ENCODE measurements at places on chromosomes 5 and 9. TPM values are rescaled to one million over a fixed set of nuclear protein-coding genes. Genes with fewer than 3 reads are reported as not detected.
A peak's percentile ranks its signal among the peaks of the same experiment; 100 is the strongest.

GRCh38 chr9:114051281-114051680 lies 26.8 kb downstream of the AMBP start:
- DNase-seq, result no peak

The FOXD4L3 gene
- total RNA-seq, result not detected

The PCDHA9 gene
- total RNA-seq, result 1.7 TPM

DNA sequence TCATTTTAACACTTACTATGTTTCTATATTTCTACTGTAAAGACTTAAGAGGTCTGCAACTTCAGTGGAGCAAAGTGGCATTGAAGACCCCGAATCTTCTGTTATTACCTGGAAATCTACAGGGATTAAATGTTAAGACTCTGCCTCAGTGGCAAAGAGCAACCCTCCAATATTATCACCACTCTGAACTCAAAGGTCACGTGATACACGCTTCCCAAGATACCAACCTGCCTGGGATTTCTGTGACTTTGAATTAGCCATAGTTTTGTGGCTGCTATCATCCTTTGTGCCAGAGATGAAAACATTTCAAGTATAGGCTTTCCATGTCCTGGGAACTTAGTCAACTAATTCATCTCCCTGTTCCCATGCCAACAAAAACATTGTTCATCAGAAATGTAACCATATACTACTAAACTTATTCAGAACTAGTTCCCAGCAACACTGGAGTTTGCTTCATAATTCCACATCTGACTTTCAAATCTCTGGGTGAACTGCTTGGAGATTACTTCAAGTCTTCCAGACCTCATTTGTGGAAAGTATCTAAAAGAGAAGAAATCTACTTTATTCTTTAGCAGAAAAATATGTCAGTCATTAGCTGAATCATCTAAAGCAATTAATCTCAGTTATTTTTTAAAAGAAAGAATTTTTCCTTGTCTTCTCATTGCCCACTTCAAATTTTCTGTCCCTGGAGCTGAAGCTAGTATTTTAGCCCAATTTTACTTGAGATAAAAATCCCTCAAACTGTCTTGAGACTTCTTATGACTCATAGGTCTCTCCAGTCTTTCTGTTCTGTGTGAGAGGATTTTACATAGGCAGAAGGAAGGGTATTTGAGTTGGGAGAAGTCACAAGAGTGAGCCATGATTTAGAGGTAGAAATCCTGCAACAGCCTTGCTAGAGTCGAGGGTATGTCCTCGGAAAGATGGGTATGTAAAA lies 83.0 kb downstream of the ZNF462 start:
- DNase-seq, result no peak

The FGF1 gene
- total RNA-seq, result 0.73 TPM

The ANKRD31 gene
- 0.13 TPM for total RNA-seq

GRCh38 chr9:69130456-69131441 lies 43.3 kb upstream of the TJP2 start:
- peak; percentile 79 for DNase-seq

The LCN15 gene
- total RNA-seq, result not detected

DNA sequence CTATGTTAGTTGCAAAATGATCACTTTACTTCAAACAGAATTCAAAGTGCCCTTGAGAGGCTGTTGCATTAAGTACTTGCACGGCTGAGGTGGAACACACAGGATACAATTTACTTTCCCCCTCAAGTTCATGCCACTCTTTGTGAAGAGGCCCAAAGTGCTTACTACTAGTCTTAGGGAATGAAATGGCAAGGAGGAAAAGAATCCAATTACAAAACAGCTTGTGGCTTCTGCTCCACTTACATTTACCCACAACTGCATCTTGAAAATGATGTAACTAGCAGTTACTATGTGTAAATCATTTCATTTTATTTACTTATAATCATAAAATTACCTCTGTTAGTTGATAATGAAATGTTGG lies 14.6 kb downstream of the FOXD1 start:
- DNase-seq, result no peak

DNA sequence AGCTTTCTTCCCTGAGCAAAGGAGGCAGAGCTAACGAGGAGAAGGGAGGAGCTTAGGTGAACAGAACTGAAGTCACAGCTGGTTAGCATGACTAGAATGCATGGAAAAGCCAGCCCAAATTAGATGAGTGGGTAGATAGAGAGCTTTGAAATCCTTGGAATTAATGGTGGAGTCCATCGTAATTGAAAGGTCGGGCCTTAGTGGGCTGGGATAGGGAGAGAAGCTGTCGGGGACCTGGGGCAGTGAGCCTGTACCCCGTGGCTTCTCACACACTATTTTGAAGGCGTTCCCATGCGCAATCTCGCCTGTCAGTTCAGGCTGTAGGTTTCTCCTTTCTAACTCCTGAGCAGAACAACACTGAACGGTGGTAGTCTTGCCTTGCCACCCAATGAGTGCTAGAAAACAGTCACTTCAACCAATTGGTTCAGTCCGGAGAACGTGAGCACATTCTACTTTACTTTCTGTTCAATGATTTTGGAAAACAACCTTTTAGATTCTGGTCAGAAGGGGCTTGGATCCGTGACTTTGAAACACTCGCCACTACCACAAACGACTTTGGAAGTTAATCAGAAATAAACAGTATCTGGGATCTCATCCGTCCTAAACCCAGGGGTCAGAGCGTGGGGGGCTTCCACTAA lies 655 bp upstream of the RAI14 start:
- DNase-seq, result no peak

- no peak for DNase-seq
Measured at GRCh38 chr5:67032921-67033664, 163.5 kb downstream of the CD180 start.

The C5orf34 gene
- total RNA-seq, result 1.5 TPM

GRCh38 chr5:54741711-54742110 lies 224.2 kb downstream of the SNX18 start:
- DNase-seq, result no peak

The BHMT gene
- total RNA-seq, result not detected

DNA sequence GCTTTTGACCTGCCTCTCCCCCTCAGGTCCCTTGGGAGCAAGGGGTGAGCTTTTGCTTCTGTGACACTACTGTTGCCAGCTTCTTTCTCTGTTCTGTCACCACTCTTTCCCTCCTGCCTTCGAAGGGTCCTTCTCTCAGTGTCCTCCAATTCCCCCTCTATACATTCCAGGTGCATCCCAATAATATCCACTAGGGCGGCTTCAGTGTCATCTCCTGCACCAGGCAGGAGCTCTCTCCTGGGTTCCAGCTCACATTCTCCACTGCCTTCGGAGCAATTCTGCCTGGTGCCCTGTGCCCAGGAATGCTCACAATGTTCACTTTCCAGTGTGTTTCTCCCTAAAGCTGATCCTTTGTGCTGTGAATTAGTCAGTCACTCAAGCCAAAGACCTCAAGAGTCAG lies 83.9 kb upstream of the CXCL14 start:
- peak; percentile 25 for DNase-seq

The SIGMAR1 gene
- 71.9 TPM for total RNA-seq

DNA sequence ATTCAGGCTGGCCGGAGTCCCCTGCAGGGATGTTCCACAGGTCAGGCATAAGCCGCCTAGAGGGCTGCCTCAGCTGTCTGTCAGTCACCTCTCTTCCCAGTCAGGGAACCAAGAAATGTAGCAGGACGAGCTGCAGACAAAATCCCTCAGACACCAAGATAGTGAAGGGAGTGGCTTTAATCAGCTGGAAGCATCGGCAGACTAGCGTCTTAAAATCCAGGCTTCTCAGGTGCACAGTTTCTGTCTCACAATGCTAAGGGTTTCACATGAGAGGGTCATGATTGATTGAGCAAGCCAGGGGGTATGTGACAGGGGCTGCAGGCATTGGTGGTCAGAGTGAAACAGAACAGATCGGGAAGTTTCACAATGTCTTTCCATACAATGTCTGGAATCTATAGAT lies 247.2 kb downstream of the CDH10 start:
- no peak for DNase-seq

The ANKRD18A gene
- total RNA-seq, result 14.6 TPM

The SLC34A1 gene
- total RNA-seq, result not detected

The MRPL41 gene
- total RNA-seq, result 51.9 TPM

The CCDC192 gene
- not detected for total RNA-seq

The FOXD4L6 gene
- total RNA-seq, result not detected

- no peak for DNase-seq
Measured at GRCh38 chr5:168820874-168821273, 241.7 kb upstream of the PANK3 start.

- no peak for DNase-seq
Measured at GRCh38 chr5:14416621-14417275, 164.8 kb upstream of the OTULINL start.

DNA sequence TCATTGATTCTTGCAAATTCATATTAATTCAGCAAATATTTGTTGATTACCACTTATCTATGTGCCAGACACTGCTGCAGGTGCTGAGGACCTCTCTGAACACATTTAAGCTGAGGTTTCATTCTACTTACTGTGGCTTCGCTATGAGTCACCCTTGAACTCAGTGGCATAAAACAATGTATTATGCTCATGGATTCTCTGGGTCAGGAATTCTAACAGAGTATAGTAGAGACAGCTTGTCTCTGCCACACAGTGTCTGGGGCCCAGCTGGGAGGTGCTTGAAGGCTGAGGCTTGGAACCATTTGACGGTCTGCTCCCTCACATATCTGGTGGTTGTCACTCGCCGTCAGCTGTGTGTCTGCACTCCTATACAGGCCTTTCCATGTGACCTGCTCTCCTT lies 124.3 kb upstream of the NR3C1 start:
- no peak for DNase-seq

- DNase-seq, result no peak
Measured at GRCh38 chr5:163880302-163880701, 374.9 kb downstream of the MAT2B start.

The MTAP gene
- total RNA-seq, result 45.8 TPM

- no peak for DNase-seq
Measured at GRCh38 chr5:73081093-73081492, 39.3 kb upstream of the TMEM171 start.

DNA sequence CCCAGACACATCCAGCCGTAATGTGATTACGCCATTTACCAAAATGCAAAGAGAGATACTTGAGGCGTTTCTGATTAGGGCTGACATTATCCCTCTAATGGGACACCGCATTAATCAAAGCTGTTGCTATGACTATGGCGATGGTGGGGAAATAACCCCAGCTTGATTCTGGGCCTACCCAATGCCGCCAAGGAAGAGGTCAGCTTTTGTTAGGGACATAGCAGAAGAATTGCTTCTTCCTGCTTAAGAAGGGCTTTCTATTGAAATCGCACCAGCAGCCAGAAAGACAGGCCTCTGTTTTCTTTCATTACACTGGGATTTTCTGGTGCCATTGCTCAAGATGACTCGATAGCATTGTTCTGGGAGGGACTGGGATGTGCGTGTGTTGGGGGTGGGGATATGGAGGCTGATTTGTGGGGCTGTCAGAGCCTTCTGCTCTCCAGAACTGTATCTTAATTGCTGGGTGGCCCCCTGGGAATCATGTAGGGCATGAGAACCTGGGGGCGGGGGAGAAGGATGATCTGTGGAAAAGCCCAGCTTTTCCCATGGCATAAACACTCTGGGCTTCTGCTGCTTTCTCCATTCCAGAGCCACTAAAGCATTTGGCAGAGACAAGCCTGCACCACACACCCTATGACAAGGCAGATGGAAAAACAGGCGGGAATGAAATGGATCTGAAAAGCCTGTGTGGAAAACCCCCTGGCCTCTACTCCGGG lies 106.5 kb upstream of the RAD23B start:
- no peak for DNase-seq

The HTR1A gene
- total RNA-seq, result not detected

DNA sequence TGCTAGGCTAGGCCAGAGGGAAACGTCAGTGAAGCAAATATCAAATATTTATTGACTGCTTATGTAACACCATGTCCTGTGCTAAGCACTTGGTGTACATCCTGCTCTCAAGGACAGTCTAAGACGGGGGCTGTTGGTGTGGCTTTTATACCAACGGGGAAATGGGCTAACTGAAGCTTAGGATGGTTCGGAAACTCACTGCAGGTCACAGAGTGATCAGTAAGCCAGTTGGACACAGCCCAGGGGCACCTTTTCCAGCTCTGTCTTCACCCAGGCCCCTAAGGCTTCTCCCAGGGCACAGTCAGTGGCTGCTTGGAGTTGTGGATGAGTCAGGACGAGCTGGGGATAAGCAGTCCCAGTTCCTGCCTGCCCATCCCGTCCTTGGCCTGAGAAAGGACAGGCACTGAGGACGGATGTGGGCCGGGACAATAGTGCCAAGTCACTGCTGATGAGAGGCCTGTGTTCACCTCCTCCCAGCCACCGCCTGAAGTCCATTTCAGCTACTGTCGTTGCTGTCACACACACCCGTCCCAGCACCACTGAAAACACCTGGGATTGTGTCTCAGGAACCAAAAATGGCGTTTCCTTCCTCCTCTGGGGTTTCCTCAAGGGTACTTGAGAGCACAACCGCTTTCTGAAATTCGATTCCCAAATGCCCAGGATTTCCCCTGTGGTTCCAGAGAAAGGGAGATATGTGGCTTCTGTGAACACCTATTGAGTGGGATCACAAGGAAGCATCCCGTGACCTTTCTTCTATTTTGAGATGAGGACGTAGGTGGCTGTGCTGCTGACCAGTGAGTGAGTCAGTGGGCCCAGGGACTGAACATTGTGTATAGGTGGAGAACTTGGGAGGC lies 17.5 kb upstream of the SPRY4 start:
- DNase-seq, result no peak

The SARDH gene
- total RNA-seq, result 0.21 TPM

DNA sequence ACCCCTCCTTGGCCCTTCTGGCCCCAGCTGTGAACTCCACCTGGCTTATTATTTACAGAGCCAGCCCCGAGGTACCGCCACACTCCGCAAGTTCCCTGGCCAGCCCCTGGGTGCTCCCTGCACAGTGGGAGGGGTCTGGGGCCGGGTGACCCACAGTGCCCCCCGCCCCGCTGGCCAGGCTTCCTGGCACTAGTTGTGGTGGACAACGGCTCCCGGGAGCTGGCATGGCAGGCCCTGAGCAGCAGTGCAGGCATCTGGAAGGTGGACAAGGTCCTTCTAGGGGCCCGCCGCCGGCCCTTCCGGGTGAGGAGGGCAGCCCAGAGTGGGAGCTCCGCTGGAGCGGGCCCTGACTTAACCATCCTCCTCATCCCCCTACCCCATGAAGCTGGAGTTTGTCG lies 3.9 kb downstream of the MAMDC4 start:
- DNase-seq, result no peak

The GRIA1 gene
- total RNA-seq, result 48.8 TPM

DNA sequence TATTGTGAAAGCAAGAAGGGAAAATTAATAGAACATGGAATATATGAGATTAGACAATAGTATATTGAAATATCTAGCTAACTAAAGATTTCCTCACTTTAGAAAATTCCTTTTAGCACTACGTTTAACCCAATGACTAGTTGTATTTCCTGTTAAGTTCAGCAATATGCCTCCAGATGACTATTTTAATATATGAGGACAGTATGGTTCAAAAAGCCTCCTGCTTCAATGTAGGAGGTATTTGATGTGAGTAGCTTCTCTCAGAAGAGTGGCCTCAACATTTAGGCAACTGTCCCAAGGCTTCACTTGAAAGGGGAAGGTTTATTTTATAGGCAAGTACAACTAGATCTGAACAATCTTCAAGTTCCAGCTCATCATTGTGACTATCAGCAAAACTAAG lies 2.0 kb upstream of the MEF2C start:
- DNase-seq, result no peak

DNA sequence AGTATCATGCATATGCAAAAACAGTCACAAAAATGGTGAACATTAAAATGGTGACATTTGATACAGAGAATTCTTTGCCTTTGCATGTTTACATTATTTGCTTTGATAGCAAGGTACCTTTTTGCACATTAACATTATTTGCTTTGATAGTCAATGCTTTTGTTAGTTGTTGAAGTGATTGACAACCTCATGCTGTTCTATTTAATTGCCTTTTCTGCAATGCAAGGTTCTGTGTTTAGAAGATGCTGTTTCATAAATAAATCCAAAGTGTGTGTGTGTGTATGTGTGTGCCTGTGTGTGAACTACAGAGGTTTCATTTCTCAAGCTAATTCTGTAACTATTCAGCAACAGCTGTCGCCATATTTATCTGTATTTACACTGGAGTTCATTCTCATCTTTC lies 668.7 kb downstream of the NR2F1-AS1 start:
- no peak for DNase-seq
